Renal cortical epithelial cell (primary cell): ENCODE measurements at places on chromosomes 13 and 19.

DNA sequence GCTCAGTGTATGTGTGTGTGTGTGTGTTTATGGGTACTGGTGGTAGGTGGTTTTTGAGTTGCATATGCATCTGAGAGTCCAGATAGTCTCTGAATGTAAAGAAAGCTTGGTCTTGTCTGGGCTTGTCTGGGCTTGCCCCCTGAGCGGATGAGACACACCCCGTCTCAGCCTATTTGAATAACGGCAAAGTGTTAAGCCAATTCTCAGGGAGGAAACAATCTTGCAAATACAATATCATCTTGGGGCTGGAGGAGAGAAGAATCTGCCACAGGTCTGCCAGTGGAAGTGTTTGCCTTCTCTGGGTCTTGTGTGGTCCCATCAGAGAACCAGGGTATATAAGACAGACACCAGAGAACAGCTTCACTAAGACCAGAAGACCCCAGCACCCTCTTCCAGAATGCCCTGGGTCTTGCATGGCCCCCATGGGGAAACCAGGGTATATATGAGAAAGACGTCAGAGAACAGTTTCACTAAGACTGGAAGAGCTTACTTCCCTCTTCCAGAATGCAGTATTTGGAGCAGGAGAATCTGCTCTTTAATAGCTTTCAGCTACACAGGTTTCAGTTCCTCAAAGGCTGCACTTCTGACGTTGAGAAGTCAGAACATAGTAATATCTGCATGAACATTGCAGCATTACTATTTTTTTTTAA lies 13.3 kb downstream of the CD70 start:
- DNase-seq, result no peak

GRCh38 chr13:24203273-24203672 lies 42.8 kb downstream of the SPATA13 start:
- DNase-seq, result no peak

DNA sequence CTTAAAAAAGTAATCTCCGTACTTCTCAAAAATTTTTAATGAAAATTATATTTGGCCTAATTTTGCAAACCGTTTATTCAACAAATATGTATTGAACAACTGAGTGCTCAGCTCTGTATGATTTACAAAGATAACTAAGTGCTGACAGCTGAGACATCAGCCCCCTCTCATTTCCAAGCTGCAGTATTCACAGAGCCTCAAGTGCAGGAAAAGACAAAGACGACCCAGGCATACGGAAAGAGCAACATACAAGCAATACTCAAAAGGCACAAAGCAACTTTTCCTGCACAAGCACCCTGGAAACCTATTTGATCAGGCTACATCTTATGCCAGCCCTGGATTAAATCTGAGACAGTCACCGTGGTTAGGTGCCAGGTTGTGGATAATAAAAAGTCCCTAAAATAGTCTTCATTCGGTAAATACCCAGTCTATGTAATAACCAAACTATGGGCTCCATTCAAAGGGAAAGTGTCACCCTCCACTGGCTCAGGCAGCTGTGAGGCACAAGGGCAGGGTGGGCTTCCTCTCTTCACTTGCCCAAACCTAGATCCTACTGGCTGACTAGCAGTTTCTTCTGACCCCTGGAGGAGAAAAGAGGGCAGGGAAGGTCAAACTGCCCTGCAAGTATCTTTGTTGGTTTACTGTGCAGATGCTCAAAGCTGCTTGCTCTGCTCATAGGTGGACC lies 65.5 kb downstream of the TBC1D4 start:
- no peak for DNase-seq

- no peak for DNase-seq
These were observed 108.2 kb upstream of the WASF3 start for GRCh38 chr13:26449063-26449848.

- DNase-seq, result no peak
These were observed 12.7 kb downstream of the SMIM24 start for GRCh38 chr19:3467437-3468198.

GRCh38 chr13:71395053-71395452 lies 472.0 kb downstream of the DACH1 start:
- no peak for DNase-seq
